ENCODE measurements at places on chromosomes 1 and 21. TPM values are rescaled to one million over a fixed set of nuclear protein-coding genes. Genes with fewer than 3 reads are reported as not detected.

The LACTBL1 gene
- total RNA-seq, result not detected

The CHAF1B gene
- 2.0 TPM for total RNA-seq

The SPRR3 gene
- total RNA-seq, result not detected

The SLC19A1 gene
- 2.6 TPM for total RNA-seq

The GRHL3 gene
- total RNA-seq, result not detected

The FAM20B gene
- 29.0 TPM for total RNA-seq

The DYNLT5 gene
- total RNA-seq, result 0.43 TPM

The MYOG gene
- total RNA-seq, result not detected

The S100A8 gene
- not detected for total RNA-seq

The DIO1 gene
- total RNA-seq, result not detected

The GFI1 gene
- total RNA-seq, result under 0.01 TPM

The ZSWIM5 gene
- 10.1 TPM for total RNA-seq

The COL6A2 gene
- total RNA-seq, result 39.7 TPM

The OR2T3 gene
- total RNA-seq, result not detected

The PALMD gene
- 8.0 TPM for total RNA-seq

The SYCP1 gene
- total RNA-seq, result not detected

The ATP1A1 gene
- 142 TPM for total RNA-seq

The FLG2 gene
- not detected for total RNA-seq

The GBP4 gene
- total RNA-seq, result 0.54 TPM

The FALEC gene
- not detected for total RNA-seq

The DNALI1 gene
- total RNA-seq, result 0.26 TPM

The MIGA1 gene
- total RNA-seq, result 13.2 TPM

The GPR25 gene
- not detected for total RNA-seq

The DMRTA2 gene
- total RNA-seq, result under 0.01 TPM

The PDPN gene
- 62.9 TPM for total RNA-seq

The HLX gene
- total RNA-seq, result 5.2 TPM

The OR10J1 gene
- total RNA-seq, result not detected

The B3GALT2 gene
- total RNA-seq, result 2.2 TPM

The TRIM67 gene
- not detected for total RNA-seq

The TNFRSF25 gene
- 6.7 TPM for total RNA-seq

The TBX19 gene
- total RNA-seq, result 0.65 TPM

The SMIM11 gene
- 1.2 TPM for total RNA-seq

The FCRL6 gene
- not detected for total RNA-seq

The GLMP gene
- total RNA-seq, result 54.0 TPM
